ENCODE measurements at places on chromosomes 7 and 10.

- peak; percentile 58 for DNase-seq
Measured at GRCh38 chr10:124306922-124307371, 111.8 kb downstream of the OAT start.

DNA sequence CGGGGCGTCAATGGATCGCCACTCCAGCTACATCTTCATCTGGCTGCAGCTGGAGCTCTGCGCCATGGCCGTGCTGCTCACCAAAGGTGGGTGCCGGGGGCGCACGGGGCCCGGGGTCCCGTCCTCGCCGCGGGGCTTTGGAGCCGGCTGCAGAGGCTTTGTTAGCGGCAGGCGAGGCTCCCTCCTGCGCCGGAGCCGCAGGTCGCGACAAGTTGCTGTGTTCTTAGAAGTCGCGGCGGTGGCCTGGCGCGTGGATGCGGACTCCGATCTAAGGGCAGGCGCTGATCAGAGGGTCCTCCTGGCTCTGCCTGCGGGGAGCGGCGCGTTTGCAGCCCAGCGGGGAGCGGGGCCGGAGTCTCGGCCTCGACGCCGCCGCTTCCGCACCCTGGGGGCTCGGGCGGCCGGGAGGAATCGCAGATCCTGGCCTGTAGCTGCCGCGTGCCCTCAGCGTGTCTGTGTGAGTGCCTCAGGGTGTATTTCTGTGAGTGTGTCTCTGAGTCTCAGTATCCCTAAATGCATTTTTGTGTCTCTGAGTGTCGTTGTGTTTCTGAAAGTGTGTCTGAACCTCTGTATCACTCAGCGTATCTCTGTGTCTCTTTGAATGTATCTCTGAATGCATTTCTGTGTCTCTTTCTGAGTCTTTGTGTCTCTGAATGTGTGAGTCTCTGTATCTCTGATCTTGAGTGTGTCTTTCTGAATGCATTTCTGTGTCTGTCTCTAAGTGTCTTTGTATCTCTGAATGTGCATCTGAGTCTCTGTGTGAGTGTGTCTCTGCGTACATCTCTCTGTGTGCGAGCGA lies 766 bp downstream of the BAMBI start:
- no peak for DNase-seq

DNA sequence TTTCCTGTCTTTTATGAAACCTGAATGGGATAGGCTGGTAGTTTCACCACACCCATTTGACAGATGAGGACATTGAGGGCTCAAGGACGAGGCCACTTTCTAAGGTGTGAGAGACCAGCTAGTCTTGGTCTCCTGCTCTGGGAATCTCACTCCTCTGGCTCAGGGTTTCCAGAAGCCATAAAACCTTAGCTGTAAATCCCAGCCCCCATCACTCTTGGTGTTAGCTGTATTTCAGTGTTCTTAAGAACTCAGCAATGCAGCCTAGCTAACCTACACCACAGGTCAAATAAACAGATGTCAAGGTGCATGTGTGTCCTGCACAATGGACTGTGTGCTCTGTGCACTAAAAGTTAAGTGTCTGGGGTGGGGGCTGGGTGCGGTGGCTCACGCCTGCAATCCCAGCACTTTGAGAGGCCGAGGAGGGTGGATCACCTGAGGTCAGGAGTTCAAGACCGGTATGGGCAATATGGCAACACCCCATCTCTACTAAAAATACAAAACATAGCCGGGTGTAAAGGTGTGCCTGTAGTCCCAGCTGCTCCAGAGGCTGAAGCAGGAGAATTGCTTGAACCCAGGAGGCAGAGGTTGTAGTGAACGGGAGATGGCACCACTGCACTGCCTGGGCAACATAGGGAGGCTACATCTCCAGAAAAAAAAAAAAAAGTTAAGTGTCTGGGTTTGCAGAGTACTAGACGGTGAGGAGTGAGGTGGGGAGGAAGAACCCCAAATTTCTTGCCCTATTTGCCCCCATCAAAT lies 567 bp upstream of the EPO start:
- peak; percentile 61 for DNase-seq

DNA sequence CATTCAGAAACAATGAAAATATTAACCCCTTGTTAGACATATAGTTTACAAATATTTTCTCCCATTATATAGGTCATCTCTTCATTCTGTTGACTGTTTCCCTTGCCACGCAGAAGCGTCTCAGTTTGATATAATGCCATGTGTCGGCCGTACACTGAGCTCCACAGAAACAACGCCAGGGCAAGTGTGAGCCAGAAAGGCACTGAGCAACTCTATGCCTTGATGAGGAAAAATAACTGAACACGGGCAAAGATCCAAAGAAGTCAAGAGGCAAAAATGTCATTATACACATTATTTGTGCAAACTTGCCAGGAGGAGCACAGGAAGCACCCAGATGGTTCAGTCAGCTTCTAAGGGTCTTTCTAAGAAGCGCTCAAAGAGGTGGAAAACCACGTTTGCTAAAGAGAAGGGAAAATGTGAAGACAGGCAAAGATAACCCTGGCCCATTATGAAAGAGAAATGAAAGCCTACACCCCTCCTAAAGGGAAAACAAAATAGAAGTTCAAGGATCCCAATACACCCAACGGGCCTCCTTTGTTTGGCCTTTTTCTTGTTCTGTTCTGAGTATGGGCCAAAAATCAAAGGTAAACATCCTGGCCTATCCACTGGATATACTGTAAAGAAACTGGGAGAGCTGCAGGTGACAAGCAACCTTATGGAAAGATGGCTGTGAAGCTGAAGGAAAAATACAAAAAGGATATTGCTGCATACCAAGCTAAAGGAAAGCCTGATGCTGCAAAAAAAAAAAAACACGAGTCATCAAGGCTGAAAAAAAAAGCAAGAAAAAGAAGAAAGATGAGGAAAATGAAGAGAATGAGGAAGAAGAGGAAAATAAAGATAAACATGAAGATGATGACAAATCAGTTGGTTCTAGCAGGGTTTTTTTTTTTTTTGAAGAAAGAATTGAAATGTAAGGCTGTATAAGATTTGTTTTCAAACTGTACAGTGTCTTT lies 15.5 kb downstream of the ARHGAP12 start:
- peak; percentile 21 for DNase-seq

GRCh38 chr7:2502647-2502966 lies 17.0 kb upstream of the LFNG start:
- DNase-seq, result no peak

GRCh38 chr7:52463341-52463740 lies 572.1 kb upstream of the POM121L12 start:
- no peak for DNase-seq

GRCh38 chr7:15389073-15389472 lies 172.7 kb downstream of the AGMO start:
- peak; percentile 16 for DNase-seq
